Fibroblast of skin of back (primary cell): ENCODE measurements at places on chromosomes 1 and 21.

DNA sequence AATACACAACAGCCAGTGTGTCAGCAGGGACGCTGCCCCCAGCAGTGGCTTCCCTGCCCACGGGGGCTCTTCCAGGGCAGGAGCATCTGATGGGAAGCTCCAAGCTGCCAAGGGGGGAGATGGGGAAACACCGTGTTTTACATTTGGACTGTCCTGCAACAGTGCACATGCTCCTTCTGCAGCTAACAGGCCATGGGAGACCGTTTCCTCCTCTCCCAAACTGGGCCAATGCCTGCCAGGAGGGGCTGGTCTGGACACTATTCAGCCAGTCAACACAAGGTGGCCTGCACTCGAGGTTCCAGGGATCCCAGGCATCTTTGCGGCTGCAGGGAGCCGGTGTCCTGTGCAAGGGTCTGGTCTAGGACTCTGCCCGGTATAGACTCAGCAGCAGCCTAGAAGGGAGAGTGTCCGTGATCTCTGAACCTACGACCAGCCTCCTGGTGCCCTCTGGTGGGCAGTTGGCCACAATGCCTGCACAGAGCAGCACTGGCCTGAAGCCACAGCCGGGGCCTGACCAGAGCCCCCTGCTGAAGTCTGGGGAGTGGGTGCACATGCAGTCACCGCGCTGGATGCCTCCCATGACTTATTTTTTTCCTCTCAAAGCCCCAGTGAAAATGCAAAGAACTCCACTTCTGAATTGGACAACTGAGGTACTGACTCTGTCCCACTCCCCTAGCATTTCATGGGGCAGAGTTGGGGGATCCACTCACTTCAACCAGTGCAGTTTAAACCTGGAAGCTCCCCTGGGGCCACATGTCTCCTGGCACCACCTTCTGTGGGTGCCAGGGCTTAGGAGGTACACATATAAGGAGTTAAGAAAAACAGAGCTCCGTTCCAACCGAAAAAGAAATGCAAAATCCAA, 33.3 kb downstream of the RCC2 start:
- peak; percentile 55 for DNase-seq

DNA sequence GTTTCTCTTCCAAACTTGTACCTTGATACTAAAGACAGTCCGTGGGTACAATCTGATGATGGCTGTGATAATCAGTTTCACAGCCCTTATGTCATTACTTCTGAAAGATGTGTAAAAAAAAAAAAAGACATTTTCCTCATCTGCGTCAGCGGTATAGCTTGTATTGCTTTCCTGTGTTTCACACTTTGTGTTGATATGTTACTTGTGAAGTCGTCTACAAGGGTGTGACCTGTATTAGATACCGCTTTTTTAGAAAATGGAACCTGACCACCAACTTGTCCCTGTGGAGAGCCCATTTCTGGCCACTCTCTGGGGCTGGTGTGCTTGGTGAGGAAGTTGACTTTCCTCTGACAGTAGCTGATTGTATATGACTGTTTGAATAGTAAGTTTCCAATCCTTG, 50.5 kb downstream of the PEX14 start:
- DNase-seq, result no peak

GRCh38 chr21:44802396-44803153, 955 bp upstream of the UBE2G2 start:
- no peak for DNase-seq

- no peak for DNase-seq
Observed at GRCh38 chr1:234713440-234713839, 103.5 kb upstream of the IRF2BP2 start.

DNA sequence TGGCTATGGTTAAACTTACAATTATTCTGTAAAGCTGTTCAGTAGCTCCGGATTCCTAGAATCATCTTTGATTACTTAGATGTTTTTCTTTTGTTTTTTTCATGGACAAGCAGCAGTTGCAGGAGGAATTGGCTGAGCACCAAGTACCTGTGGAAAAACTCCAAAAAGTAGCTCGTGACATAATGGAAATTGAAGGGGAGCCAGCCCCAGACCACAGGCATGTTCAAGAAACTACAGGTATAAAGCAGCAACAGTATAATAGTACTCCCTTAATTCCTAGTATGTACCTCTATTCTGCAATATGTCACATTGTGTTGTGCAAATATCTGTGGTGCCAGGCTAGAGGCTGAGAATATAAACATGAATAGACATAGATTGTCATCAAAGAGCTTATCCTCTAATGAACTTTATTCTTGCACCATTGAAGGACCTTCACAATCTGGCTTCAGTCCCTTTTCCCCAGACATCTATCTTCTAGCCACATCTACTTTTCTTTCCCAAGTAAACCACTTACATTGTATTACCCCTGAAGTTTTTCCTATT, 132.3 kb upstream of the BMP8A start:
- DNase-seq, result no peak

DNA sequence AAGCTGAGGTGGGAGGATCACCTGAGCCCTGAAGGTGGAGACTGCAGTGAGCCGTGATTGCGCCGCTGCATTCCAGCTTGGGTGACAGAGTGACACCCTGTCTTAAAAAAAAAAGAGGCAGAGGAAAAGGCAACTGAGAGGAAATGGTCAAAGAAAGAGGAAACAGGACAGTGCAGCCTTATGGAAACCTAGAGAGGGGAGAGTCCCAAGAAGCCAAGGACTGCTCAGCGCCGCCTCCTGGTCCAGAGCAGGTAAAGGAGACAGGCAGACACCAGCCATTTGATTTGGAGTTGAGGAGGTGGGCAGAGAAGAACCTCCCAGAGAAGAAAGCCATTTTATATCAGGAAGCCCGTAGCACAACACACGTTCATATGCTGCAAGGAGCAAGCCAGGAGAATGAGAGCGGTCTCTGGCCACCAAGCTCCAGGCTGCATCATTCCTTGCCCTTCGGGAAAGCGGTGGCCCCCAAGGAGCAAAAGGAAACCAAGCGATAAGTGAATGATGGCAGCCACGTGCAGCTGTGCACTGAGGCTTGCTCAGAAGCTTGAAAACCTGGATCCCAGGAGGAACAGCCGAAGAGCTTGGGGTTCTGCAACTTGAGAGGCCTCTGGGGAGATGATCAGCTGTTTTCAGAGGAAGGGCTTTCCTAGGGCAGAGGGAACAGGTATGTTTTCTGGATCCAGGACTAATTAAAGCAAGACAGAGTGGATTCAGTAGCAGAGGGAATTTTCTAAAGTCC, 33.7 kb downstream of the LRRC42 start:
- no peak for DNase-seq

GRCh38 chr1:16434501-16434900, 2.7 kb downstream of the SPATA21 start:
- DNase-seq, result peak; percentile 48

DNA sequence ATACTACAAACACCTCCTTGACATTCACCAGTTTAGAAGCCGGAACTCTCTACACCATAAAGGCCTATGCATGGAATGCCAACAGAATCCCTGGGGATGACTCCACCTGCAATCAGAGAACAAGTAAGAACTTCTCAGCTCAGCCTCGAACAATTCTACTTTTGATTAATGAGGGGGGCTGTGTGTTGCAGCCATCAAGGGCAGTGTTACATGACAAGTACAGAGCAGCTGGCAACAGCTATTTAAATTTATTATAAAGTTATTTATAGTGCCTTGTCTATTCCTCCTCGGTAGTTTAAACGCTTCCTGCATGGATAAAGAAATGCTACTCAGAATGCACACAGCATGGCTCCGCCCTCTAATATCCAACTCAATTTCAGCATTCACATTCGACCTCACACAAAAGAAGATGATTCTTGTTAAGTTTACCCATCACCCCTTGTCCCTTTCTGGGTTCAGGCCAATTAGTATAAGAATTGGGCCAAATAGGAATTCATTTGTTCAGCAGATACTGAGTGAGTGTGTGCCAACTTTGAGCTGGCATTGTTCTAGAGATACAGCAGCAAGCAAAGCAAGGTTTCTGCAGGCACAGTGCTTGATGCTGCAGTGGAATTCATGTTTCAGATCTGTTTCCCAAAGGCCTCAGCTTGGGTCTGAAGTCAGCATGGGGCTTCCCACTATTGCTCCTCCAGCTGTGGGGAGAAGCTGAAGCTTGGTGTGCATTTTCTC, 6.4 kb downstream of the FNDC7 start:
- peak; percentile 19 for DNase-seq

GRCh38 chr1:156556354-156556753, 16.0 kb downstream of the IQGAP3 start:
- no peak for DNase-seq

- peak; percentile 93 for DNase-seq
Observed at GRCh38 chr1:209648931-209649776, 3.1 kb downstream of the LAMB3 start.

DNA sequence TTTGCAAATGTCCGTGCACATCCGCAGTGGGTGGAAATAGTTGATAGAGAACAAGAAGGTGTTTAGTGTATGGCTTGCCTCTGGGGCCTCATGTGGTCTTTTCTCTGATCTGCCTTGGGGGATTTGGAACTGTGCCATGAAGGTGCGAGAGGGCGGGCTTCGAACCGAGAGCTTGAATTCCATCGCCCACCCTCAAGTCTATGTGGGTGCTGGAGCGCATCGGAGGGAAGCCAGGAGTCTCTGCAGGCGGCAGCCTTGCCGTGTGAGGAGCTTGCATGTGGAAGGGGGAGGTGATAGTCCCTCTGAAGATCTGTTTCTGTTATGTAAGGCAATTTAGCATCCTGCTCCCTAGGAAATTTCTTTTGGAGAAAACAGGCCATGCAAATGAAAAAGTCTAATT, 119.6 kb downstream of the HUNK start:
- DNase-seq, result no peak

DNA sequence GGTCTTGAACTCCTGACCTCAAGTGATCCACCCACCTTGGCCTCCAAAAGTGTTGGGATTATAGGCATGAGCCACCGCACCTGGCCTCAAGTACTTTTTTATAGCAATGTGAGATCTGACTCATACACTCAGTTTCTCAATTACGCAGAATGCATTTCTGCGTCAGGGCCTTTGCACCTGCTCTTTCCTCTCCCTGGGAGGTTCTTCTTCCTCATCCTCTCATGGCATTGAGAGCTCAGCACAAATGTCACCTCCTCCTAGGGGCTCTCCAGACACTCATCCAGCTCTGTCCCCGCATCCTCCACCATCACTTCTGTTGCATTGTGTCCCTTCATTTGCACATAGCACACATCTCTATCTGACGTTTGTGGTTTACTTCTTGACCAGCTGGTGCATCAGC, 418.8 kb downstream of the PTPRU start:
- DNase-seq, result no peak

GRCh38 chr21:41562101-41563000, 54.4 kb upstream of the TMPRSS2 start:
- DNase-seq, result no peak

GRCh38 chr1:64343105-64343822, 126.7 kb upstream of the CACHD1 start:
- DNase-seq, result peak; percentile 46

DNA sequence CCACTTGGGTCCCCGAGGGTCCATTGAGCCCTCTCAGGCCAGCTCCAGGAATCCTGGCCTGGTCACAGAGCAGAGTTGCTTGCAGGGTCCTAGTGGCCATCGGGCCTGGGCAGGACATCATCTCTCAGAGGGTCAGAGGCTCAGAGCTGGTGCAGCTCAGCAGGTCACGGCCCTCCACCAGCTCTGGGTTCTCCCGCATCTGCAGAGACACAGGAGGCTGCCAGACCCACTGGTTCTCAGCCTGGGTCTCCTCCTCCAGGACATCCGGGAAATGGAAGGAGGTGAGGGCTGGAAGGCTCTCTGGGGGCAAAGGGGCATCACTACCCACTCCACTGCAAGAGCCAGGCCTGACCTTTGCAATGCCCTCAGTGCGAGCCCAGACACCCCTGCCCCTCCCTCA, 6.5 kb downstream of the TMEM54 start:
- no peak for DNase-seq

- DNase-seq, result peak; percentile 75
Observed at GRCh38 chr1:164748253-164748899, 189.4 kb downstream of the PBX1 start.

DNA sequence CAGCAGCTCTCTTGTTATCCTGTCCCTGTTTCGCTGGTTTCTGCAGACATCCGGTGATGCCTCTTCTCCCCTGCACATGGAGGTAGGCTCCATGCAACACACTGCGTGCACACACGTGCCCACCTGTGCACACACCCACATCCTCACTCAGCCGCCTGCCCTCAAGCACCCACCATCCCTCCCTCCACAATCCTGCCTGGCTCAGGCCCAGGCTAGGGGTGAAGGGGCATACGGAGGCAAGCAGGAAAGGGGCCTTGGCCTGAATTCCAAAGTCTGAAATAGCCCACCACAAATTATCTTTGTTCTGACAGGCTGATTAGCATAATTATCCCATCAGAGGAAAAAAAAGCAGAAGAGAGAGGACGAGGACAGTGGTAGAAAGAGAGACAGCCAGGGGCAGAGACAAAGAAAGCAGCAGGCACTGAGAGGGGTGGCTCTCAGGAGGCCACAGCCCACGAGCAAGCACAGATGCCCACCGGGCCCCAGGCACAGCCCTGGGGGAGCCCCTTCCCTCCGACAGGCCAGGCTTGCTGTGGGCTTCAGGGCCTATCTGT, 73.2 kb downstream of the GRIK3 start:
- no peak for DNase-seq

GRCh38 chr1:186618401-186619170, 61.6 kb downstream of the PTGS2 start:
- DNase-seq, result peak; percentile 42

DNA sequence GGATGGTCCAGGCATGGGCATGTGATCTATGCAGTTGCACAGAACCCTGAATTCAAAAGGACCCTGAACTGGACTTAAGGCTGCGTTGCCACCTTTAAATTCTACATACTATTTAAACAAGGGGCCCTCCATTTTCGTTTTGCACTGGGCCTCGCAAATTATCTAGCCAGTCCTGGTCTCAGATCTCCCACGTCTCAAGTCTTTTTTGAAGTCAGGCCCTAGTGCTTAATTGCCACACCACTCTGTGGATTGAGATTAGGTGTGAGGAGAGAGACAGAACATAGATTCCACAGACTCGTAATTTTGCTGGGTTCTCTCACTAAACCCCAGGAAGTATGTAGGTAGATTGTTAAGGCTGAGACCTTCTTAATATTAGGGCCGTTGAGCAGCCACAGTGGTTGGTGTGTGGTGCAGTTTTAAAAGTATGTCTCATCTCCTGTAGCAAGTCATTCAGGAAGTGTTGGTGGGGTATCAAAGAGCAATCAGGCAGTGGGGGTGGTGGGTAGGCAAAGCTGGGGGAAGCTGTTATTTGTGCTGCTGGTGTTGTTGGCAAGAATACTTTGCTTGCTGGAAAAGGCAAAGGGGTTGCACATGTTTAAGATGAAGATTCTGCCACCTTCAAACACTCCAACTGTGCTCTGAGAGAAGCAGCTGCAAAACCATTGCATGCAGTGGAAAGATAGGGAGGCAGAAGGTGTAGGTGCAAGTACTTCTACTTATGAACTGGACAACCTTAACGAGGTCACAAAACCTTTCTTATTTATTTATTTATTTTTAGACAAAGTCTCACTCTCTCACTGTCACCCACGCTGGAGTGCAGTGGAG, 11.2 kb downstream of the CD84 start:
- no peak for DNase-seq

DNA sequence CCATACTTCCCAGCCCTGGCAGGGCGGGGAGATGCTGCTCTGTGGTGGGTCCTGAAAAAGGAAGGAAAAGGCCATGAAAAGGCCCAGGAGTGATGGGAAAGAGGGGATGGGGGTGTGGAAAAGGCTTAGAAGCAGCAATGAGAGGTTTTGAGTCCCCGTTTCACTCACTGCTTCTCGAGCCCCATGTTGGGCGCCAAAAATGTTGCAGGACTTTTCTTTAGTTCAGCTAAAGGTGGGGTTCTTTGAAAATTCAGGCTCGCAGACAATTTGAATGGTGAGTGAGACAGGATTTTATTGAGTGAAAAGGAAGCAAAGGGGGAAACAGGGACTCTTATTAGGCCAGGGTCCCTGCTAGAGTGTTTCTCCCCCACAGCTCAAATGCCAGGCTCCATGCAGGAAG, 93.1 kb downstream of the MRPS6 start:
- peak; percentile 22 for DNase-seq
